Astrocyte of the hippocampus (primary cell): ENCODE measurements at places on chromosomes 16 and 17.
A peak's percentile ranks its signal among the peaks of the same experiment; 100 is the strongest.

GRCh38 chr16:2530629-2531318, 434 bp downstream of the CEMP1 start:
- no peak for DNase-seq

DNA sequence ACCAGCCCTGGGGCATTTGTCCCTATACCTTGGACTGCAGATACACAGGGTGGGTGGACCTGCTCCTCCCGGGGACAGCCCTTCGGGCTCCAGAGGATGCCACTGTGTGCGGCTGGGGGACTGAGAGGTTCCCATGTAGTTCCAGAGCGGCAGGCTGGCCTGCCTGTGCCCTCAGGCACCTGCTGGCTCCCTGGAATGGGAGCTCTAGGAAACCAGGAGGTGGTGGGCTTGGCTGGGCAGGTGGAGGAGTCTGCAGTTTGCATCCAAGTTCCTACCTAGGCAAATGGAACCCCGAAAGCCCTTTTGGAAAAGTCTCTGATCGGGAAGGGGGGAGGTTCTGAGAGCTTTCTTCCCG, 982 bp downstream of the DBNDD1 start:
- no peak for DNase-seq

DNA sequence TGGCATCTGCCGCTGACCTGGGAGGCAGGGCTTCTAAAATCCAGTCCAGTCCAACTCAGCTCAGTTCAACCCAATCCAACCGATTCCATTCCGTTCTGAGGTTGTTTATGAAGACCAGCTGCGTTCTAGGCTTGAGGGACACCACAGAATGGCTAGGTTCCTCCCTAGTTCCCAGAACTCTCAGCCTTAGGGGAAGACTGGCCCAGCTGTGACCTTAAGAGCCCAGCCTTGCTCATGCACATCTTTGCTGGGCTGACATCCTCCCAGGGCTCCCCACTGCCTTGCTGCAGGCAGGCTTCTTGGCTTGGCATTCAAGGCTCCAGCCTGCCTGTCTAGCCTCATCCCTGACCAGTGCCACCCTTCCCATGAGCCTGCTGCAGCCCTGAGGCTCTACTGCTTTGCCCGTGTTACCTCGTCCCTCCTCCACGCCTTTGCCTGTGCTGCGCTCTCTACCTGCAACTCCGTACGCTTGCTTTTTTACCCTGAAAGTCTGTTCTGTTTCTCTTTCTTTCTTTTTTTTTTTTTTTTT, 7.9 kb downstream of the SLC12A3 start:
- no peak for DNase-seq

- peak; percentile 6 for DNase-seq
Observed at GRCh38 chr17:71764505-71764904, 356.3 kb upstream of the SOX9 start.

GRCh38 chr17:52721910-52722309, 563.4 kb upstream of the CA10 start:
- no peak for DNase-seq

DNA sequence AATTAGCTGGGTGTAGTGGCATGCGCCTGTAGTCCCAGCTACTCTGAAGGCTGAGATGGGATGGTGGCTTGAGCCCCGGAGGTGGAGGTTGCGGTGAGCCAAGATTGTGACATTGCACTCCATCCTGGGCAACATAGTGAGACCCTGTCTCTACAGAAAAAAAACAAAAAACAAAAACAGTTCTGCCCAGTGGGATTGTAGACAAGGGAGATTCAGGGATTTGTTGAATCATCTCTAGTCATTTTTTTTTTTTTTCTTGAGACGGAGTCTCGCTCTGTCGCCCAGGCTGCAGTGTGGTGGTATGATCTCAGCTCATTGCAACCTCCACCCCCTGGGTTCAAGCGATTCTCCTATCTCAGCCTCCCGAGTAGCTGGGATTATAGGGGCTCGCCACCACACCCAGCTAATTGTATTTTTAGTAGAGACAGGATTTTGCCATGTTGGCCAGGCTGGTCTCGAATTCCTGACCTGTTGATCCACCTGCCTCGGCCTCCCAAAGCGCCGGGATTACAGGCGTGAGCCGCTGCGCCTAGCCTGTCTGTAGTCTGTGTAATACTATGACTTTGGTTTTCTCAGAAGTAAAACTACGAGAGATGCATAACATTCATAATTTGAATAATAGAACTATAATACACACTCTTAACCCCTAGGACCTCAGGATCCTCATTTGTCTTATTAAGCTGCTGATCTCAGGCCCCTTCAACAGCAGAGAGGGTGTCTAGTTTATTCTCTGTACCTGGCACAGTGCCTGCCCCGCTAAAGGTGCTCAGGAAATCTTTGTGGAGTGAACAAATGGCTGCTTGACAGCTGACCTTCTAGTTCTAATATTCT, 1.4 kb downstream of the TEN1 start:
- DNase-seq = no peak

GRCh38 chr16:50841081-50841886, 99.4 kb downstream of the CYLD start:
- DNase-seq = peak; percentile 60

DNA sequence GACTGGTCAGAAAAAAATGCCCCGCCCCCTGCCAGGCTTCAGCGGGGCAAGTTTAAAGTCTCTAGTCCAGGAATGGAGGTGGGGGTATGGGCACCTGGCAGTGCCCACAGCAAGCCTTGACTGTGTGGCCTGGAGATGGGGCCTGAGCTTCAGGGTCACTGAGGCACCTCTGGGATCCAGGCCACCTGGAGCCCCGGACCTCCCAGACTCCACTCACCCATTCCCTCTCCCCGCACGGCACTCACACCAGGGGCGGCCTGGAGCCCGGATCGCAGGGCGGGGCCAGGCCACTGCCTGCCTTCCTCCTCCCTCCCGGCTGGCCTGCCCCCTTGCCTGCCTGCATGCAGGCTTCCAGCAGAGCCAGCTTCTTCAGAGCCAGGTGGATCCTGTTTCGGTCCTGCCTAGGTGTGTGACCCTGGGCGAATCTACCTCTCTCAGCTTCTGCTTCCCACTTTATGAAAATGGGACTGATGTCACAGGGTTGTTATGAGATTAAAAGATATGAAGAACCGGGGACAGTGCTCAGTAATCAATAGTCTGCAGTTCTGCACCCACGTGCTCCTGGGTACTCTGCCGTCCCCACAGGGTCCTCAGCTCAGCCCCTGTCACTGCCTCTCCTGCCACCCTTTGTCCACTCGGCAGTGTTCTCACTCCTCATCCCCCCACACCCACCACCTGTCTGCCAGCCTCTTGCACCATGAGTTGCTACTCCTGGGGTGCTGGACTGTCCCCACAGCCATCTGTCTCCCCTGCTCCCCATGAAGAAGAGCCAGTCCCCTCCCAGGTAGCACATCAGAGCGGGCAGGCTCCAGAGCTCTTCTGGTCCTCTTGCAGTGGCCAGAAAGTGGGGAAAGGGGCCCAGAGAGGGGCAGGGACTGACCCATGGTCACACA, 1.2 kb upstream of the TCAP start:
- DNase-seq = peak; percentile 33

DNA sequence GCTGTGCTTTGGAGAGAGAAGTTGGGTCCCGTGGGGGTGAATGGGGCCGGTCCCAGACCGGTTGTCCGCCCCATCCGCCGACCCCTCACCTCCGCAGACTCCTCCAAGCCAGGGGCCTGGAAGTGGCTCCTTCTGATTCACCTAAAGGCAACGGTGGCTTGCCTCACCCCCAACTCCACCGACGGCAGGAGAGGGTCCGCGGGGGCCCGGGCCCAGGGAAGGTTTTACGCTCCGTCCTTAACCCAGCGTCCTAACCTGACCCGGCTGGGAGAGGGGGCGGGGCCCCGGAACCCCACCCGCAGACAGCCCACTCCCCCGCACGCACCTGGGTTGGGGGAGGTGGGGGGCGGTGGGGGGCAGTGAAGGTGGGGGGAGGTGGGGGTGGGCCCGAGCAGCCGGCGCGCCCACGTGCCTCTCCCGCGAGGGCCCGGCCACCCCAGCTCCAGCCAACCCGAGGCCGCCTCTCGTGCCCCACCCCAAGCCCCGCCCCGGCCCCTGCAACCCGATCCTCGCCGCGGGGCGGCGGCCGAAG, 12.7 kb upstream of the CD300A start:
- peak; percentile 91 for DNase-seq

GRCh38 chr17:68892193-68892592, 63.0 kb downstream of the ABCA8 start:
- no peak for DNase-seq

GRCh38 chr17:67138392-67138791, 94.0 kb downstream of the CACNG1 start:
- no peak for DNase-seq

- no peak for DNase-seq
Observed at GRCh38 chr16:73006026-73006425, 41.9 kb downstream of the ZFHX3 start.

DNA sequence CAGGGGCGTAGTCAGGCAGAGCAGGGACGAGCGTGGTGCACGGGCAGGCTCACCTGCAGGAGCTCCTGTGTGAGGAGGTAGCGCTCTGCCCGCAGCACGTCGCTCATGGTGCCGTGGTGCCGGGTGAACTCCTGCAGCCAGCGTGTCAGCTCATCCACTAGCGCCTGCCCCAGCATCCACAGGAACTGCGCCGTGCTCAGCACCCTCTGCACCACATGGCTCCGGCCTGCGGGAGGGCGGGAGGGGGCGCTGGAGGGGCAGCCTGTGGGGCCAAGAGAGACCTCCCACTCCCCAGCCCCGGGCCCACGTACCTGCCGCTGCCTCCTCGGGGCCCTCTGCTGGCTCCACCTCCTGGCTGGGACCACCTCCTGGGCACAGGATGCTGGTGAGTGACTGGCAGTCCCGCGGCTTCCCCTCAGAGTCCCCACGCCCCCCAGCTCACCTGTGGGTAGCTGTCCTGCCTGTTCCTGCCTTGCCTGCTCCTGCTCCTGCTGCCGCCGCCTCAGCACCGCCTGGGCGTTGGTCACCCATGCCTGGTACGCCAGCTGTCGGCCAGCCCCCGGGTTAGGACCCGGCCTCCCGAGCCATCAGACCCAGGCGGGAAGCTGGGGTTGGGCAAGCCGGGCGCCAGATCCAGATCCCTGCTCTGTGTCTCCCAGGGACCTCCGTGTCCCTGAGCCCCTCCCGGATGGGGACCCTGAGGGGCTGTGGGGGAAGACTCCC, 16.6 kb downstream of the CTU2 start:
- no peak for DNase-seq

DNA sequence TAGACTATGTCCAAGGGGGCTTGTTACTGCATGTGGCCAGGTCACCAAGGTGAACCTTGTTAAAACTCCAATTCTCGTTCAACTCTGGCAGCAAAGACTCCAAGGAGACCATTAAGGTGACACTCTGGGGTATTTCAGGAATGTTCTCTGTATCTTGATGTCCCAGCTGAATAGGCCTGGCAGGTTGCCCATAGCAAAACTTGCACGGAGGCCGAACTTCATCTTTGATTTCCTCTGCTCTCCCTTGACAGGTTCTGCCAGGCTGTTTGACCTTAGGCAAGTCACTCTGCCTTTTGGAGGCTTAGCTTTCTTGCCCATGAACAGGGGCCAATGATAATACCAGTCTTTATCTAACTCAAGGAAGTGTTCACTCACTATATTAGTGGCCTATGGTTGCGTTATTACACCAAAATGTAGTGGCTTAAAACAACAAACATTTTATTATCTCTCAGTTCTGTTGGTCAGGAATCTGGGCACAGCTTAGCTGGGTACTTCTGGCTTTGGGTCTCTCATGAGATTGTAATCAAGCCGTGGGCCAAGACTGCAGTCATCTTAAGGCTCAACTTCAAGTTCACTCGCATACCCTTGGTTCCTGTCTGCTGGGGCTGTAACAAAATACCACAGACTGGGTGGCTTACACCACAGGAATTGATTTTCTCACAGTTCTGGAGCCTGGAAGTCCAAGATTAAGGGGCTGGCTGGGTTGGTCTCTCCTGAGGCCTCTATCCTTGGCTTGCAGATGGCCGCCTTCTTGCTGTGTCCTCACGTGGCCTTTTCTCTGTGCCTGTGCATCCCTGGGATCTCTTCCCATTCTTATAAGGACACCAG, 168.5 kb downstream of the UTP18 start:
- DNase-seq = peak; percentile 60

DNA sequence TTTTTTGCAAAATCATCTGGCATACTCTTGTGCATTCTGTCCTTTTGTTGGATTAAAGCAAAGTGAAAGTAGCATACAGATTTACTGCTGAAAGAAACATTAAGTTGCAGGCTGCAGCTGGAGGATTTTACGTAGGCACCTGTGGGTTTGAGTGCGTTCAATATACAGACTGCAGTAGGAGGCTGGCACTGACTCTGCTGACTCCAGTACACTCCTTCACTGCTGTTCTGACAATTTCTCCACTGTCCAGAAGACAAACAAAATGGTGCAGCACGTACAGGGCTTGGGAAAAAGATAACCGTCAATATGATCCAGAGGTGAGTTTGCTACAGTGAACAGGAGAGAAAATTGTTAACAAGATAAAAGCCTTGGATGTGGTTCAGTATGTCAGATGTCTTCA, 73.3 kb downstream of the TANC2 start:
- no peak for DNase-seq
